Hypothalamus (tissue), 51 donors: ENCODE measurements at places on chromosomes 3 and 15.

- DNase-seq: no peak
These were observed 243.2 kb downstream of the MBNL1 start for GRCh38 chr3:152511904-152512303.

- no peak for DNase-seq
These were observed 756 bp upstream of the RASGRF1 start for GRCh38 chr15:79091204-79091867.

- peak; percentile 6 for DNase-seq
These were observed at the start of gene MYZAP for GRCh38 chr15:57591822-57592367. TSS of gene MYZAP (plus strand) at chr15:57591904. CDS start at chr15:57592035, 131 bp downstream.

DNA sequence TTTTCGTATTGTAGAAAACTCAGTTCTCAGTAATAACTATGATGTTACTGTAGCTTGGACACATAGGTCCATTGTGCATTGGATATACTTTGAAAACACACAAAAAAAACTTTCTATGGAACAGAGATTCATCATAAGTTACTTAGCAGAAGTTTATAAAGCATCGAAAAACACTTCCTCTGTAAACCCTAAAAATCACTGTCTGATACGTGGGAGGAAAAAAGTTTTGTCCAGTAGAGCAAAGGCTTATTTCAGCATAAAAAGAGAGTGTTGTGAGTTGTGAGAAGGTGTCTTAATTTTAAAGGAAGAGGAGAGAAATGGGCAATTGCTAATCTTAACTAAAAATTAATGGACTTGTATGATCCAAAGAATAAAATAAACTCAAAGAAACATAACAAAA, 64.8 kb downstream of the OSTN start:
- no peak for DNase-seq

DNA sequence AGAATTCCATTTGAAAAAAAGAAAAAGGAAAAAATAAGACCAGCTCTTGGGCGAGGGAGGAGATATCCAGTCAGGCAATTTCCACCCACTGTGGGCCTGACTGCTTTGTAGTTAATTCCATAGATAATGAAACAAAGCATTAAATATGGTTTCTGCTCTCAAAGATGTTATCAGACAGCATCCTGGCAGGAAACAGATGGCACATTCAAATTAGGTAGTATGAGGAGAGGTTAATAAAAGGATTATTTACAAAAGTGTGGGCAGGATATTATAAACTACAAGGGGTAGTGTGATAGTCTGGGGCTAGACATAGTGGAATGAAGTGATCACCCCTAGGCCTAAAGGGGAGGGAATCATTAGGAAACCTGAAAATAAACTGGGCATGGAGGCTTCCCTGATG, 193.2 kb downstream of the CLSTN2 start:
- DNase-seq: no peak

DNA sequence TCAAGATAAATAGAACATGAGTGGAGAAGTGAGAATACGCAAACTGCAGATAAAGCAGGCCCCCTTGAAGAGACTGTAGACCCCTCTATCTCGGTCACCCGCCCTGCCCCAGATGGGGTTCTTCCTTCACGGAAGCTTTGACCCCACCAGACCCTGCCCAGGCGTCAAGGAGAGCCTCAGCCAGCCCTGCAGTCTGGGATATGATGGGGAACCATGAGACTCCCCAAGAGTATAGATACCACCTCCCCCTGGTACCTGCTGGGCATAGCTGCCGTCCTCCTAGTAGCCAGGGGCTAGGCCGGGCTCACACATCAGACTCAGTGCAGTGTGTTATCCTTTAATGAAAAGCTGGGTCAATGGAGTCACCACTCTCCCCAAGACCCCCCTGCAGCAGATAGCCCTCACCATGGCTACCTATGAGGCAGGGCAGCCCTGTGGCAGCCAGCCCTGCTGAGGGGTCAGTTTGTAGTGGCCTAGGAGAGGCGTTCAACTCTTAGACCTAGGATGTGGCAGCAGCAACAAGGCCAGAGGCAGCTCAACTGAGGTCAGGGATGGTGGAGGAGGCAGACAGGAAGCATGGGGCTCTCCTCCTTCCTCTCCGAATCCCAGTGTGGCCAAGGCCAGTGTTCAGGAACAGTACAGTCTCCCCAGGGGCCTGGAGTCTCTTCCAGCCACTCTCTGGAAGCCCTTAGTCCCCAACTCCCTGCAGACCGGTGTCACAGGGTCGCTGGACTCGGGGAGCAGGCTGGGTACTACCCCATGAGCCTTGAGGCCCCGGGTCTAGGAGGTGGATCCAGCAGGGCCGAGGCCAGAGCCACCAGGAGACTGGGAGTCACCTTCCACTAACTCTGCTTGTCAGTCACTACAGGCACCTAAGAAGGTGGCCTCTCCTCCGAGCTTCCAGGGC, 26.1 kb downstream of the PLXNB1 start:
- DNase-seq: no peak

GRCh38 chr15:90266061-90266431, 574 bp downstream of the NGRN start:
- DNase-seq: no peak

GRCh38 chr3:128591738-128592426, 58.7 kb downstream of the RPN1 start:
- DNase-seq: no peak

DNA sequence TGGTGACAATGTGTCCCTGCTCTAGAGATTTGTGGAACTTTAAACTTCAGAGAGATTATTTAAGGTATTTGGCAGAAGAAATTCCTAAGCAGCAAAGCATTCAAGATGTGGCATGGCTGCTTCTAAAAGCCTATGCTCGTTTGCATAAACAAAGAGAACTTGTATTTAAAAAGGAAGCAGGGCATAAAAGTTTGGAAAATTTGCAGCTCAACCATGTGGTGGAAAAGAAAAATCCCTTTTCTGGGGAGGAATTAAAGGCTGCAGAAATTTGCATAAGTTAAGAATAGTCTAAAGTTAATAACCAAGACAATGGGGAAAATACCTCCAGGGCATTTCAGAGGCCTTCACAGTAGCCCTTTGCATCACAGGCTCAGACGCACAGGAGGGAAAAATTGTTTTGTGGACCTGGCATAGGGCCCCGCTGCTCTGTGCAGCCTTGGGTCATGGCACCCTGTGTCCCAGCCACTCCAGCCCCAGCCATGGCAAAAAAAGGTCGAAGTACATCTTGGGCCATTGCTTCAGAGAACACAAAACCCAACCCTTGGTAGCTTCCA, 1109.1 kb downstream of the OTOL1 start:
- no peak for DNase-seq

GRCh38 chr15:57388464-57388863, 12.2 kb downstream of the CGNL1 start:
- no peak for DNase-seq

GRCh38 chr3:65733459-65733858, 305.3 kb downstream of the MAGI1 start:
- no peak for DNase-seq

GRCh38 chr3:123793425-123793824, 90.7 kb downstream of the MYLK start:
- no peak for DNase-seq
